ENCODE measurements at places on chromosomes 2 and 18. TPM values are rescaled to one million over a fixed set of nuclear protein-coding genes. Genes with fewer than 3 reads are reported as not detected.

TBR1 gene
- not detected for polyA plus RNA-seq

DNA sequence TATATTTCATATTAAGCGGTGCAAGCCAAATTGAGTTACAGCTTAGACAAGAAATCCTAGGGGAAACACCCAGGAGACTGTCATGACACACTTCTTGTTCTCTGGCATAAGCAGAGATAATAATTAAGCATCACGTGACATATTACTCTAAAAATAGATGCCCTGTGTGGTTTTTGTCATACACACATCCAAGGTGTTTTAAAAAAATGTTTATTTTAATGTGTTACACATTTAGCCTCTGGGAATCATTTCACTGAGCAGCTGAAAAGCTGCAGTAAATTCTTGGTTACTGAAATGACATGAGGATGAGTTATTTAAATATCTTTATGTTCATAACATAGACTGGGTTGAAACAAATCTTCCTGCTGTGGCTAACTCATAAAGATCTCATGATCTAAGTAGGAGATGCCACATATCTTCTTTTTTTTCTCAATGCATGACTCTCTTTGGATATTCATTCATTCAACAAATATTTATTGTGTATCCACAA, 38.0 kb upstream of the ERMN start:
- DNase-seq: no peak

- no peak for DNase-seq
Observed at GRCh38 chr2:224438726-224439125, 36.8 kb upstream of the FAM124B start.

- no peak for DNase-seq
Observed at GRCh38 chr18:64254399-64255093, 105.7 kb upstream of the LINC00305 start.

DNA sequence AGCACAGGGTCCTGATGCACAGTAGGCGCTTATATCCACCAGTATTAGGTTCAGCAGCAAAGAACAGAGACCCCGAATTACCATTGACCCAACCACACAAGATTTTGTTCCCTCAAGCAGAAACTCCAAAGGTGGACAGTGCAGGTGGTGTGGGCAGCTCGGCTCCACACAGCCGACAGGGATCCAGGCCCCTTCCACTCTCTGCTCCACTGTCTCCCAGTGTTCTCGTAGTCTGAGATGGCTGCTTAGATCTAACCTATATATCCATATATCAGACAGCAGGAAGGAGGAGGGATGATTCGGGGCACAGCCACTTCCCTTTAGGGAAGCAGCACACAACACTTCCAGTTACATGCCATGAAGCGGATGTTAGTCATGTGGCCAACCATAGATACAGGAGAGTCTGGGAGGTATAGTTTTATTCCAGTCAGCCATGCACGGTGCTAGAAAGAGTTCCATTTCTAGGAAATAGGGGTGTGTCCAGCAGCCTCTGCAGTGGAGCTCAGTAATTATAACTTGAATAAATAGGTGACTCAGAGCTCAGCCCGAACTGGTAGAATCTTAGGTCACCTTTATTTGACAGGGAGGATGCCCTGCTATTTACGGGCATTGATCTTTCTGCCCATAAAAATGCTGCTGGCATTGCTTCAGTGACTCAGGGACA, 158.9 kb downstream of the TWIST2 start:
- DNase-seq: no peak

DNA sequence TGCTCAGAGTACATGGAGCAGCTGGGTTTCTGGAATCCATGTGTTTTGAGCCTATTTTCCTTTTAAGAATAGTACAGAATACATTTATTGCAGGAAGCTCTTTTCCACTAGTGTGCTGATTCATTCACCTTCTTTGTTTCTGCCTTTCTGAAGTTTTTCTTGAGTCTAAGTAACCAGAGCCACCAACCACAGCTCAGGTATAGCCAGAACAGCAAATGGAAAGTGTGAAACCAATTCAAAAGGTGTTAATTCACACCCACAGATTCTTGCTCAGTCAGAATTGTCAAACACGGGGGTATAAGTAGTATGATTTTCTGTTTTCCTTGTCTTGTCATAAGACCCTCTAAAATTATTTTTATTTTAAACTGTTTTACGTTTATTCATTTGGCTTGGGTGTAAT, 75.9 kb upstream of the DYNAP start:
- no peak for DNase-seq

- DNase-seq: no peak
Observed at GRCh38 chr2:32712870-32713269, 85.0 kb downstream of the TTC27 start.
